CD4-positive, alpha-beta T cell treated with Interleukin-21 for 1 hour (primary cell): ENCODE measurements at places on chromosomes 6 and 20.
A peak's percentile ranks its signal among the peaks of the same experiment; 100 is the strongest.

- DNase-seq: no peak
Measured at GRCh38 chr6:8839626-8840025, 404.3 kb upstream of the SLC35B3 start.

GRCh38 chr6:96943555-96944215 is 19.2 kb downstream of the KLHL32 start:
- no peak for DNase-seq

- no peak for DNase-seq
Measured at GRCh38 chr20:44648068-44648467, 3.4 kb downstream of the ADA start.

DNA sequence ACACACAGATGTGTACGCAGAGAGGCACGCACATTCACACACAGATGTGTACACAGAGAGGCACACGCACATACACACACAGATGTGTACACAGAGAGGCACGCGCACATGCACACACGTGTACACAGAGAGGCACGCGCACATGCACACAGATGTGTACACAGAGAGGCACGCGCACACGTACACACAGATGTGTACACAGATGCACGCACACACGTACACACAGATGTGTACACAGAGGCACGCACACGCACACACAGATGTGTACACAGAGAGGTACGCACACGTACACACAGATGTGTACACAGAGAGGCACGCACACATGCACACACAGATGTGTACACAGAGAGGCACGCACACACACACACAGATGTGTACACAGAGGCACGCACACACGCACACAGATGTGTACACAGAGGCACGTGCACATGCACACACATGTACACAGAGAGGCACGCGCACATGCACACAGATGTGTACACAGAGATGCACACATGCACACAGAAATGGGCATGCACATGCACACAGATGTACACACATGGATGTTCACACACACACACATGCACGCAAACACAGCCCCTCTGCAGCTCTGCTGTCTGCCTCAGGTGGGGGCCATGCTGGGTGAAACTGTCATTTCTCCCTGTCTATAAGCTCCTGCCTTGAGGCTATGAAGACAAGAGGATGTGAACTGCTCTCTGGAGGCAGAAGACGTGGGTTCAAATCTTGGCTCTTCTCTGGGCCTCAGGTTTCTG is 14.3 kb upstream of the MYT1 start:
- no peak for DNase-seq

DNA sequence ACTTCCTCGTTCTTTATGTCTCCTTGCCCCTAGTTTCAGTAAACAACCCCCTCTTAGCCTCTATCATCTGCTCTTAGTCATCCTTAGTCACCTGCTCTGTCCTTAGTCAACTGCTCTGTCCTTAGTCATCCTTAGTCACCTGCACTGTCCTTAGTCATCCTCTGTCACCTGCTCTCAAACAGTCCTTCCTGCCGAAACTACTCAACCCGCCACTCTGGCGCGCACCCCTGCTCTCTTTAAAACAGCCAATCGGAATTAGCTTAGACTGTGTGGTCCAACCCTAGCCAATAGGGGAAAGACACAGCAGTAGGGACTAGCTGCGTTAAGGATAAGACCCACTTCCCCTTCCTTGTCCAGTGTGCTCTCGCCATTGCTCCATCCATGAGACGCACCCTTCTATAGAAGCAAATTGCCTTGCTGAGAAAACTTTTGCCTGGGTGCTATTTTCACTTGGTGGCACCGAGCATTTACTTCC is 73.9 kb downstream of the BACH2 start:
- no peak for DNase-seq

DNA sequence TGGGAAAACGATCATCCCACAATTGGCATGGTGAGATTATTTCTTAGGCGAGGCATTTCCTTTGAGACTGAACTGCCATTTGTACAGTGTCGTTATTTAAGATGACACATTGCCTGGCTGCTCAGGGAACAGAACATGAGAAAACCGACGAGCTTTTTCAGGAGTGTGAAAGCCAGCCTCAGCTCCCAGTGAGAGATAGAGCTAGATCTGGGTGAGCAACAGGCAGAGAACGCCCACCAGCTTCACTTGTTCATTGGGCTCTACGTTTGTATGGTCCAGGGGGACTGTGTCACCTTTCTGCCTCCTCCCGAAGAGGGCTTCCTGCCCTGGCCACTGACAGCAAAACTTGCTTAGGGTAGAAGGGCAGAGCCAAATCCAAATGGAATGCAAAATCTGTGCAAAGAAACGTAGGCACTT is 378.1 kb downstream of the RNGTT start:
- no peak for DNase-seq

GRCh38 chr6:51655517-51655916 is 431.9 kb downstream of the PKHD1 start:
- no peak for DNase-seq

GRCh38 chr6:31540640-31541039 is 1.2 kb downstream of the DDX39B start:
- DNase-seq: no peak

DNA sequence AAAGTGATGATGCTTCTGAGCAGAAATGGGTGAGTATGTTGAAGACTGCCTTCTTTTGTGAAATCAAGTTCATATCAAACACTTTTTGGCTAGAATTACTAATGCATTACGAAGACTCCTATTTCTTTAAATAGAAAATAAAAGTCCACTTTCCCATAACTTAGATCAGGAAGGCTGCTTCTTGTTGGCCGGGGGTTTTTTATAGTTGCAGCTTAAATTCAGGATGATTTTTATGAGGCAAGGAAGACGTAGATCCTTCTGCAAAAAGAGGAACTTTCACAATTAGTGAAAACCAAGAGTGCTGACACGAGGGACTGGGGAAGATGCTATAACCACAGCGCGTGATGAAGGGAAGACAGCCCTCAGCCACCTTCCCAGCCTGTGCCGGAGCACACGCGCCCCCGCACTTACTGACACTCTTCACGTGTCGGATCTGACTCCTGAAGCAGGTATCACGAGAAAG is 206.1 kb upstream of the PRDM1 start:
- DNase-seq: peak; percentile 28

- no peak for DNase-seq
Measured at GRCh38 chr6:11132194-11132888, 20.8 kb upstream of the ERVFRD-1 start.

GRCh38 chr6:21084656-21085055 is 508.9 kb upstream of the SOX4 start:
- DNase-seq: no peak

GRCh38 chr6:2738373-2738979 is 12.2 kb downstream of the MYLK4 start:
- peak; percentile 60 for DNase-seq

GRCh38 chr20:59074456-59074855 is 31.9 kb upstream of the PRELID3B start:
- DNase-seq: no peak

DNA sequence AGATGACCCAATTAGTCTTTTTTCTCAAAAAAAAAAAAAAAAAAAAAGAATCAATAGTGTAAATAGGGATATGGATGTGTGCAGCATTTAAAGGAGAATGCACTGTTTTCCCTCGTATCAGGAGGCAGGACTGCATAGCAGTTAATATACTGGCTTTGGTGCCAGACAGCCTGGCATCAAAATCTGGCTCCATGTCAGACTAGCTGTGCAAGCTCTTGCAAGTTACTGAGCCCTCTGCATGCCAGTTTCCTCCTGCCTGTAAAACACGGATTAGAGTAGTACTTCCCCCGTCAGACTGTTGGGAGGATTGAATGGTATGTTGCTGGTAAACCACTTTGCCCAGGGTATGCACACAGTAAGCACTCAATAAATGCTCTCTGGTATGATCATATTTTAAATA is 594.2 kb upstream of the CHD6 start:
- no peak for DNase-seq

DNA sequence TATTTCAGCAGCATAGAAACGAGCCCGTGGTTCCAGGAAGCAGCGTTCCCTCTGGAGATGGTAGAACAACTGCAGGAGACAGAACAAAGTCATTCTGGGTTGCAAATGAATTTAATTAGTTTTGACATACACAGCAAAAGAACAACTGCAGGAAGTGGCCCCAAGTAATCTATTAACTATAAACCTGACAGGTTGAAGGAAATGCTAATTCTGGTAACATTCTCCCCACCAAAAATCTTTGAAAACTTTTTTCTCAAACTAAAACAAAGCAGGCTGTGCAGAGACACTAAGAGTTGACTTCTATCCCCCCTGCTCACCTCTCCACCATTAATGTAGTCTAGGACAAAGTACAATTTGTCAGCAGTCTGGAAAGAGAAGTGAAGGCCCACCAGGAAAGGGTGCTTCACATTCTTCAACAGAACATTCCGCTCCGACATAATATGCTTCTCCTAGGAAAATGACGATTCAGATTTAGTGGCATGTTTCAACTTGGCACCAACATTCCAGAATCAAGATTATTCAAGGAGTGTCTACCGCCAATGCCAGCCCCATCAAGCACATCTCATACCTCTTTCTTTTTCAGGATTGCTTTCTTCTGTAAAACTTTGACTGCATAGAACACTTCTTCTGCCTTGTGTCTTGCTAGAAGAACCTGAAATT is 120.4 kb upstream of the SLC2A12 start:
- no peak for DNase-seq

DNA sequence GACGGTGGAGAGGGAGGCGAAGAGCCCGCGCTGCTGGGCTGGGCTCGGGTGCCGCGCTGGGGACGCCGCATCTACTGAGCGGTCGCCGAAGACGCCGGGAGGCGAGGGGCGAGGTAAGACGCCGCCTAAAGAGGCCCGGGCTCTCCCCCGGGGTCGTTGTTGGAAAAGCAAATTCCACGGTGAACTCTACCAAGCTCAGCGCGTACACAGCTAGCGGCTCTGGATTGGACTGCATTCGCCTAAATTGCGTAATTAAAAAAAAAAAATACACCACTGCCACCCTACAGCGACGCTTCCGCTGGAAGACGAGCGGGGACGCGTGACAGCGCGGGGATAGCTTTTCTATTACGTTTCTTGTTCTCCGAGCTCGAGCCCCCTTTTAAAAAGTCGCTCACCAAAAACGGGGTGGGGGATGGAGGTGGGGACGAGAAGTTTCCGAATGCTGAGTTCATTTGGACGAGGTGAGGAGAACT is 92.0 kb upstream of the PRDM1 start:
- DNase-seq: peak; percentile 65

GRCh38 chr6:158519300-158519699 is 40.6 kb upstream of the TMEM181 start:
- no peak for DNase-seq

GRCh38 chr6:35136185-35136584 is 5.0 kb downstream of the TCP11 start:
- no peak for DNase-seq

DNA sequence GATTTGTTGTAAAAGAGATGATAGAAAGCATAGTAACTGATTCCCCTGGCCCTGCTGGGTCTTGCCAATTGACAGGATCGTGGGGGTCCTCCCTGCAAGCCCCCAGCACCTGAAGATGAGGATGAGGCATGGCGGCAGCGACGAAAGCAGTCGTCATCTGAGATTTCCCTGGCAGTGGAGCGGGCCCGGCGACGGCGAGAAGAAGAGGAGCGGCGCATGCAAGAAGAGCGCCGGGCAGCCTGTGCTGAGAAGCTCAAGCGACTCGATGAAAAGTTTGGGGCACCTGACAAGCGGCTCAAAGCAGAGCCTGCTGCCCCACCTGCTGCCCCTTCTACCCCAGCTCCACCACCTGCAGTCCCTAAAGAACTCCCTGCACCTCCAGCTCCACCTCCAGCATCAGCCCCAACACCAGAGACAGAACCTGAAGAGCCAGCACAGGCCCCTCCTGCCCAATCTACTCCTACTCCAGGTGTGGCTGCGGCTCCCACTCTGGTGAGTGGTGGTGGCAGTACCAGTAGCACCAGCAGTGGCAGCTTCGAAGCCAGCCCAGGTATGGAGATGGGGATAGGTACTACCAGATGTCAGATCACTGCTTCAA is 7.3 kb downstream of the PRRC2A start:
- no peak for DNase-seq

DNA sequence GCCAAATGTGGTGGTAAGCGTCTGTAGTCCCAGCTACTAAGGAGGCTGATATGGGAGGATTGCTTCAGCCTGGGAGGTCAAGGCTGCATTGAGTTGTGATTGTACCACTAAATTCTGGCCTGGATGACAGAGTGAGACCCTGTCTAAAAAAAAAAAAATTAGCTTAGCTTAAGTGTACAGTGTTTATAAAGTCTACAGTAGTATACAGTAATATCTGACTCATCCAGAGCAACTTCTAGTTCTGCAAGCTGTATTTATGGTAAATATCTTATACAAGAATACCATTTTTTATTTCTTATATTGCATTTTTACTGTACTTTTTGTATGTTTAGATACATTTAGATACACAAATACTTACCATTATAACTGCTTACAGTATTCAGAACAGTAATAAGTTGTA is 58.1 kb downstream of the UQCC1 start:
- DNase-seq: no peak

- no peak for DNase-seq
Measured at GRCh38 chr6:161410076-161410475, 136.2 kb upstream of the AGPAT4 start.
